ENCODE measurements at places on chromosomes 3 and 15. TPM values are rescaled to one million over a fixed set of nuclear protein-coding genes. Genes with fewer than 3 reads are reported as not detected.

DNA sequence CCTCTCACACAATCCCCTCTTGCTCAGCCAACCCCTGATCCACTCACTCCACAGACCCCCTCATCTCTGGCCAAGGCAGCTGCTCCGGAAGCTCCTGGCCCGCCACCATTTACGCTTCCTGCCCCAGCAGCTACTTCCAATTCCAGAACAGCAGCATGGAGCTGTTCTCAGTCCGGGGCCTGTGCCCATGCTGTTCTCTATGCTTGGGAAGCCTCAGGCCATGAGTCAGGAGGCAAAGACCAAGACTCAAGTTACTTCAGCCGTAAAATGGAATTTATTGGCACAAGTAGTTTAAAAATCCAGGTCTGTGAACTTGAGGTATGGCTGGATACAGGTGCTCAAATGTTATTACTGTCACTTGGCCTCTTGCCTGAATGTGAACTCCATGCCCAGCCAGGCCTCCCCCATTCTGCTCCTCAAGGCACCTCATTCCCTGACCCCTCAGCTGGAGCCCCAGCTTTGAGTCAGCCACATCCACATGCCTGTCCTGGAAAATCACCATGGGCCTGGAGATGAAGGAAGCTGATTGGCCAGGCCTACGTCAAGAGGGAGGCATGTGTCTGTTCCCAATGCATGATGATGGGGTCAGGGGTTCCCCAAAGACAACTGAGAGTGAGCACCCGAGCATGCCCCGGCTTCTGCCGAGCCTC is 31.4 kb upstream of the CACNA2D2 start:
- DNase-seq = no peak

CD47 gene
- polyA plus RNA-seq = 81.7 TPM

GOLGA8Q gene
- not detected for polyA plus RNA-seq

CLDN1 gene
- 46.9 TPM for polyA plus RNA-seq

GRCh38 chr3:12842469-12842868 is 1.1 kb upstream of the RPL32 start:
- DNase-seq = no peak

- DNase-seq = peak; percentile 17
These were observed 211.8 kb downstream of the TP63 start for GRCh38 chr3:189842681-189843602.

DNA sequence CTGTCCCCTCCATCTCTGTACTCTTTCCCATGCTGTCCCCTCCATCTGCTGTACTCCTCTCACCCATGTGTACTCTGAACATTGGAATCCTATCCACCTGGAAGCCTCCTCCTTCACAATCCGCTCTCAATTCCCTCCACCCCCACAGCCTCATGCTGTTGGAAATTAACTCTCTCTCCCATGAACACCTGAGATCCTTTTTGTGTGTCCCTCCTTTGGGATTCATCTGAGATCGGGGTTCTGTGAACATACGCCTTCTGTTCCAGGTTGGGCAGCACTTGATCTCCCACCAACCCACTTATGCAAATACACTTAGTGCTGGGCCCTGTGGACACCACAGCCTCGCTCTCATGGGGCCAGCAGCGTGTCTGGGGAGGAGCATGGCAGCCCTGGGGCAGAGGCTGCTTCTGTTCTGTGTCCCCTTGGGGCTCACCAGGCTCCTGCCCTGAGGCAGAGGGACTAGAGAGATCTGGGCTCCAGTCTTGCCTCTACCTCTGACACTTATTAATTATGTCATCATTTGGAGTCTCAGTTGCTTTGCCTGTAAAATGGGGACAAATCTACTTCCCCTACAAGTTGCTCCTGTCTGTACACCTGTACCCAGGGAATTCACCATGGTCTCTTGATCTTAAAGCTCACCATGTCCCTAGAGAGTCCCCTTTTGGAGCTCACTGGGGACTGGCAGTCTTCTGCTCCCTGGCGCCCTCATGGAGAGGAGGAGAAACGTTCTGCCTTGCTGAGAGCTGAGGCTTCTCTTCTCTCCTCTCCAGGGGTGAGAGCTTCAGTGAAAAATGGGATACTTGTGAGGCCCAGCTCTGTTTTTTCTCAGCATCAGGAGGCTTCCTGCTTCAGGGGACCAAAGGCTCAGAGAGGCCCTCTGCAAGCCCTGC is 42.7 kb downstream of the ITGA11 start:
- no peak for DNase-seq

DNA sequence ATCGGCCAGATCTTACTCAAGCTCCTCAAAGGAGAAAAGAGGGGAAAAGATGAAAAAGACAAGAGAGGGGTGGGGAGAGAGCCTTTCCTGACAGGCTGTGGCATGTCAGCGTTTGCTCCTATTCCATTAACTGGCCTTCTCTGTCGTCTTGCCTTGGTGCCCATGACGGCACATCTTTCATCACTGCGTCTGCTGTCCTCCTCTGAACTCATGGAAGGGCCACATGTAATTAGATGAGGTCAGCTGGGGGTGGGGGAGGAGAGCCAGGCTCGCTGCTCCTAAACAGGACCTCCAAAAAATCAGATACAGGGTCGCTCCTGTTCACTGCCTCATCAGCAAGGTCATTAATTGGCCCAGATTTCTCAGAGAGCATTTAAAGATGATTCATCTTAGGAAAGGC is 49.7 kb downstream of the LRTM1 start:
- DNase-seq = no peak

Data from hepatocyte (in vitro differentiated cells).